ENCODE measurements at places on chromosomes 12 and 14.

DNA sequence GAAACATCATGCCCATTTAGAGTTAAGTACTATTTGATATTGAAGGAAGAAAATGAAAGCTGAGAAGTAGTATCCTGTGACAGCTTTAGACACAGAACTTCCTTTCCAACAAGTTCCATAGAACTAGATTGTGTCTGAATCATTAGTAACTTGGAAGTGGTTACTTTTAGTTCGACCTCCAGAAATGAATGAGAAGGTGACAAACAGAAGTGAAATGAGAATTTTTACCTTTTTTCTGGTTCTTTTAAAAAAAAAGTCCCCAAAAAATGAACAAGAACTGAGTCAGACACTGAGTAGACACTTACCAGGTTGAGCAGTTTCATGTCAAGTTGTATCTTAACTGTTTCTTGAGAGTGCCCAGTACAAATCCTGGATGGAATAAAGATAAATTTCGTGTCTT lies 3.0 kb downstream of the ATP6V0A2 start:
- DNase-seq = peak; percentile 69

DNA sequence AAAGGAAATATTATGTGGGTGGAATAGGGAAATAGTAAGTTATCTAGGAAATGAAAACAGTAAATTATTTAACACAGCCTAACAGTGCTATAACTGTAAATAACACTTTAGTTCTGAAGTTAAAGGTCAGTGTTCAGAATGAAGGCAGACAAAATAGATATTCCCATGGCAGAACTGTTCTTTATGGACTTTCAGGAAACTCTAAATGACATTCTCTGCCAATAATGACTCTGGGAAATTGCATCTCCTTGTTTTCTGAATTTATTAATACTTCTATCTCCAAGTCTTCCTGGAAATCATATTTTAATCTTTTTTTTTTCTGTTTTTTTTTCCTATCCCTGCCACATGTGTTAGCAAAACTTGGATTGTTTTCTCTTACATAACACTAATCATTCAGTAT lies 101.4 kb downstream of the PDE3A start:
- DNase-seq = no peak

GRCh38 chr12:64780531-64781279 lies 21.5 kb upstream of the GNS start:
- DNase-seq = no peak

DNA sequence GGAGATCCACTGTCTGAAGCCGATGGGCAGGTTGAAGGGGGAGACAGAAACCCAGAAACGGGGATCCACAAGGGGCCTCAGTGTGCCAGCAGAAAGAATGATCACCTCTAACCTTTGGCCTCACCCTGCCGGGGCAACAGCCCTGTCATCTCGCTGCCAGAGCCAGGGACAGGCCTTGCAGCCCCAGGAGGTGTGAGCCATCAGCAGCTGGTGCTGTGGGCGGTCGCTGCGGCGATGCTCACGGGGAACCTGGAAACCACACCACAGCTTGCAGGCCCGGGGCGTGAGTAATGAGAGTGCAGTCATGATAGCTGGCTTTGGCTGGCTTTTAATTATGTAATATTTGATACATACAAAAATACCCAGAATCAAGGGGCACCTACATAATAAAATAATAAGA lies 4.7 kb upstream of the TTC7B start:
- DNase-seq = peak; percentile 77

GRCh38 chr12:115973968-115974724 lies 303.3 kb downstream of the MED13L start:
- no peak for DNase-seq

GRCh38 chr12:51667269-51667668 lies 76.2 kb downstream of the SCN8A start:
- no peak for DNase-seq

DNA sequence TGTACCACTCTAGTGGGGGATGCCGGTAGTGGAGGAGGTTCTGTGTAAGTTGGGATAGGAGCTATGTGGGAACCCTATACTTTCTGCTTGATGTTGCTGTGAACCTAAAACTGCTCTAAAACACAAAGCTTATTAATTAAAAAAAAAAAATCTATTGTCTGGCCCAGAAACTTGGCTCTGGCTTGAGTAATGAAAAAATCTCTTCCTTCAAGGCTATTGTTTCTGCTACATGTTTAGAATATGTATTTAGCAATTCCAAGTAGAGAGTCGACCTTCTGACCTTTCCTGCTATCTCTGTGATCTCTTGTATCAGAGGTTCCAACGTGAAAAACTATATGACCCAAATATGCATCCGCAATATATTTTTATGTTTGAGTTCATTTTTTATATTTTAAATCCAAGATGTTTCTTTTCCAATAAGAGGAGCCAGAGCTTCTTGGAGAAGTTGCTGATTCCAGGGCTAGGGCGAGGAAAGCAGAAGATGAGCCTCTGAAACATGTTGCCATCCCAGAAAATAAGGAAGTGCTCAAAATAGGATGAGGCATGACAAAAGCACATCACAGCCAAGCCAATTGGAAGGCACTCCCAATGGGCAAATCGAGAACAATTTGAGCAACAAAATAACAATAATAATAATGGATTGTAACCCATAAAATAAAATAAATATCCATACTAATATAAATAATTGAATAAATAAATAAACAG lies 184.6 kb upstream of the TMEM260 start:
- DNase-seq = no peak

DNA sequence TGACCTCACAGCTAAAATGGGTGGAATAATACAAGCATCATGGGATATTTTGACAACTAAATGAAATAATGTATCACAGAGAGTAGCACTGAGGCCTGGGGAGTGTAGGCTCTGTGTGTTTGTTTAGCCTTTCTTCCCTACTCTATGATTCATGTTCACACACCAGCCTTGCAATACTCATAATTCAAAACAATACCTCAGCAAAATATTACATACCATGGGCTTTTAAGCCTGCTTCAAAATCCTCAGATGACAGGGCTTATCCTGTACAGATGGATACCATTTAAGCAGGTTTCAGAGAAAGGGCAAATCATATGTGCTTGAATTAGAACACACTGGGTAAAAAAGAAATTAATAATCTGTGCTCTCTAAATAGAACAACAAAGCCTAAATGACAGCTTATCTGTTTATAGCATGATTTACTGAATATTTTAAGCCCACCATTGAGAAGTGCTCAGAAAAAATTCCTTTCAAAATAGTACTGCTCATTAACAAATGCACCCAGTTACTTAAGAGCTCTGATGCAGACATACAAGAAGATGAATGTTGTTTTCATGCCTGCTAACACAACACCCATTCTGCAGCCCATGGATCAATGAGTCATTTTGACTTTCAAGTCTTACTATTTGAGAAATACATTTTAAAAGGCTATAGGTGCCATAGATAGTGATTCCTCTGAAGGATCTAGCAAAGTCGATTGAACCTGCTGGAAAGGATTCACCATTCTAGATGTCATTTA lies 84.9 kb upstream of the ADAMTS20 start:
- DNase-seq = no peak

DNA sequence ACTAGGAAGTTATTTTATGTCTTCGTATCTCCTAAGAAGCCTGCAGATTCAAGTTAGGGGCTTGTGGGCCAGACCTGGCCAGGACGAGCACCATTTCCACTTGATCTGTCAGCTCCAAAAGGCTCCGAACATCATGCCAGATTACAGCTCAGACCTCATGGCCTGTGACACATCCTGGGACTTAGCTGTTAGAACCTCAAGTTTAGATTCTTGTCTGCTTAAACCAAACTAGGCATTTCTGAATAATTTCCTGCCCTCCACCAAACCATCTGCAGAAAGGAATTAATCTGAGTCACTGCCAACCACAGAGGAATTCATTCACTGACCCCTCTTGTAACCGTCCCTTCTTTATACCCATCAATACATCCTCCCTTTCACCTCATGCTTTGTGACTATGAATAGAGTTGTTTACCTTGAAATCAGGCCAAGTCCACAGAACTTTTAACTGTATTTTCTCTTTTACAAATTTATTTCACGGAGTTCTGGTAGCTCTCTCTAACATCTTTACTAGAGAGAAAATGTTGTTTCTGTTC lies 120.3 kb downstream of the FBXL14 start:
- DNase-seq = peak; percentile 92

DNA sequence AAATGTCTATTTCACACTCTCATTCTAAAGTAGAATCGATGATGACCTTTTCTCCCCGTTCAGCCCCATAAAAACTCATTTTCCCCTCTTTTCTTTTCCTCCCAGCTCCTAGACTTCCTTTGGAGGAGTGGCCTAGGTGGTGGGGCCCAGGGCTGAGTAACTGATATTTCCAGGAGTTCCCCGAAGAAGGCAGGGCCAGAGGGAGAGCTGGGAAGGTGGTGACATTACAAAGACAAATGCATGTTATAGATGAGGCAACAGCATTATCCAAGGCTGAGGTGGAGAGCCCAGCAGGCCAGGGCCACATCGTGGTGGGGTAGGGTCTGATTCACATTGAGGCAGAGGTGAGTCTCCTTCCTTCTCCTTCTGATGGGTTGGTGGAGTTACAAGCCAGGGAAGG lies 22.2 kb upstream of the HDAC7 start:
- DNase-seq = no peak

- no peak for DNase-seq
These were observed 417.8 kb upstream of the FOXG1 start for GRCh38 chr14:28348797-28349196.

- DNase-seq = no peak
These were observed 77.9 kb downstream of the PTGER2 start for GRCh38 chr14:52391881-52392615.

GRCh38 chr12:94320109-94320508 lies 139.6 kb downstream of the CEP83 start:
- DNase-seq = no peak

DNA sequence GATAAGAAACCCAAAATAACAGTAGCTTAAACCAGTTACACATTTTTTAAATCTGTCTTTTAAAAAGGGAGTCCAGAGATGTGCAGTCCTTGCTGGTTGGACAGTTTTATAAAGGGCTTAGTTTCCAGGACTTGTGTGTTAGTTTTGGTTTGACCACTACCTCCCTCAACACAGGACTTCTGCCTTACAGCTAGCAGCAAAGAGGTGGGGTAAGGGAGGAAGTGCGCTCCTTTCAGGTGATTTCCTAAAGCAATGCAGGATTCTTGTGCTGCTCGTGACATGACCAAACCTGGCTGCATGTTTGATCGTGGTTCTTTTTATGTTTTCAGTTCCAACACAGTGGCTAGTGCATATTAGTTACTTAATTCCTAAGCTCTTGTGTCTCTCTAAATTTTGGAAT lies 266.2 kb downstream of the TMTC2 start:
- DNase-seq = no peak

- no peak for DNase-seq
These were observed 48.7 kb upstream of the KITLG start for GRCh38 chr12:88628856-88629509.

DNA sequence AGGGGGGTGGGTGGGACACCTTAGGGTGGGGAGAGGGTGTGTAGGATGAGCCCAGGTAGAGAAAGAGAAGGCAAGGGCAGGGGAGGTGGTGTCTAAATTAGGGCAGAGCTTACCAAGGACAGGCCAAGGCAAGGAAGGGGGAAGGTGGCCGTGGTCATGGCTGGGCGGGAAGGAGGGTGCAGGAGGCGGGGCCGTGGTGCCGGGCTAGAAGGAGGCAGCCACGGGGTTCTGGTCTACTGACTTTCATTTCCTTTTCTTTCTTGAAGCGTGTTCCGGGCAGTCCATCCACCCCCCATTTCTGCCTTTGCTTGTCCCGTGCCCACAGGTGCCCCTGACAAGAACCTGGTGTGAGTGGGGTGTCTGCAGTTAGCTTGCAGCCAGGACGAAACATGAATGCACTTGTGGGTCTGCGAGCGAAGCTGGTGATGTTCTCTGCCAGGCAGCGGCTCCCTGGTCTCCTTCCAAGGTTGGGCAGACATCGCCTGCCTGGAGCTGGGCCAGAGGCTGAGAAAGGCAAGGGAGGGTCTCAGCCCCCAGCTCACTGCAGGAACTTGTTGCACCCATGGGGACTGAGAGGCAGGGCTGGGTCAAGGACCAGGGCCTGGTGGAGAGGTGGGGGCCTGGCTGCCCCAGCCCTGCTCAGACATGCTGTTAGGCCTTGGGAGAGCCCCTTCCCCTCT lies 58.2 kb downstream of the KIF26A start:
- DNase-seq = no peak

DNA sequence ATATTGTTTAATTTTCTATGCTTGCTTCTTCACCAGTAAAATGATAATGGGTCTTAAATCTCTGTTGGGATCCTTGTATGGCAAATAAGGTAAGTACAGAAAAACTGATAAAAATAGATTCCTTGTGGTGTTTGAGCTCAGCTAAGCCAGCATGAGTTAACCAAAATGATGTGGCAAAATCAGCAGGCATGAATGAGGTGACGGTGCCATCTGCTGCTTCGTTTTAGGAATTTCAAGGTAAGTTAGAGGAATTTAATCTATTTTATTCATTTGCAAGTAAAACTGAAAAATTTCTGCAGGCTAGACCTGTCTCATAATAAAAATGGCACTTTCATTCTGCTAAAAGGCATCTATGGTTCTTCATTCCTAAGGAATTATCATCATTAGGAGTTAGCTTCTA lies 10.0 kb upstream of the CLEC7A start:
- peak; percentile 48 for DNase-seq

GRCh38 chr12:108594-108993 lies 42.0 kb downstream of the IQSEC3 start:
- no peak for DNase-seq

DNA sequence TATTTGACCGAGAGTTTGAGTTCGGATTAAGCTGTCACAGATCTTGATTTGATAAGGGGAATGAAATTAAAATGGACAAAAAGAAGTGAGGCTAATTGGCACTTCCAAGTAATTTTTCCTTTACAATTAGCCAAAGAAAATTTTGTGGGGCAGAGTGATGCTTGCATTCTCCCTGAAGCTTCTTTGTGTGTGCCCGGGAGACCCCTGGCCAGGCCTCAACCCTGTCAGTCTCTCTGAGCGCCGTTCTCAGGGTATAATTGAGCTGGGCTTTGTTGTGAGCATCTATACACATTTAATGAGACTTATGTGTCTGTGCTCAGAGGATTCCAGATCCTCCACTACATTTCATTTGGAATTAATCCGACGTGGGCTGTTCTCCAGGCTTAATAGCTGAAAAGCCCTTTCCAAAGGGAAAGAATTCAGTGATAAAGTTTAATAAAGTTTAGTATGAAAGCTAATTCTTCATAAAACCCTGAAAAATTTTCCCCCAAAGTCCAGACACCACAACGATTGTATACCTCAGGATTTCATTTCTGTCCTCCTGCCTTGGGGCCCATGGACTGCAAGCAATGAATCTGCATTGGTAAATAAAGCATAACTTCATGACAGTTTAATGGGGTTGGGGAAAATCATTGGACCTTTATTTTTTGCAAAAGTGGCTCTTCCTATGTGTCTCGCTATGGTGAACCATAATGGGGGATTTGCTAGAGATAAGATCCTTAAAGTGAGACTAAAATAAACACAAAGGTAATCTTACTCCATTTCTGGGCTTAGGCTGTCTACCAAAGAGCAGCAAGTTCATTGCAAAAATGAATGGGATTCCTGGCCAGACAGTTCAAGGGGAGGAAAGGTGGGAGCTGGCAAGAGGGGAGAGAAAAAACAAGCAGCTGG lies 292.6 kb downstream of the C12orf75 start:
- no peak for DNase-seq

- DNase-seq = no peak
These were observed 151.4 kb upstream of the CPSF6 start for GRCh38 chr12:69087986-69088385.

Data from activated CD4-positive, alpha-beta T cell treated with anti-CD3 and anti-CD28 coated beads, Interleukin-2, amount 50 U/mL, for 16 hours (primary cell).